Activated CD4-positive, alpha-beta T cell treated with anti-CD3 and anti-CD28 coated beads, Interleukin-2, amount 10 ng/mL, durations not matched to agents 7 days and 5 days (primary cell): ENCODE measurements at places on chromosomes 6 and 20.

DNA sequence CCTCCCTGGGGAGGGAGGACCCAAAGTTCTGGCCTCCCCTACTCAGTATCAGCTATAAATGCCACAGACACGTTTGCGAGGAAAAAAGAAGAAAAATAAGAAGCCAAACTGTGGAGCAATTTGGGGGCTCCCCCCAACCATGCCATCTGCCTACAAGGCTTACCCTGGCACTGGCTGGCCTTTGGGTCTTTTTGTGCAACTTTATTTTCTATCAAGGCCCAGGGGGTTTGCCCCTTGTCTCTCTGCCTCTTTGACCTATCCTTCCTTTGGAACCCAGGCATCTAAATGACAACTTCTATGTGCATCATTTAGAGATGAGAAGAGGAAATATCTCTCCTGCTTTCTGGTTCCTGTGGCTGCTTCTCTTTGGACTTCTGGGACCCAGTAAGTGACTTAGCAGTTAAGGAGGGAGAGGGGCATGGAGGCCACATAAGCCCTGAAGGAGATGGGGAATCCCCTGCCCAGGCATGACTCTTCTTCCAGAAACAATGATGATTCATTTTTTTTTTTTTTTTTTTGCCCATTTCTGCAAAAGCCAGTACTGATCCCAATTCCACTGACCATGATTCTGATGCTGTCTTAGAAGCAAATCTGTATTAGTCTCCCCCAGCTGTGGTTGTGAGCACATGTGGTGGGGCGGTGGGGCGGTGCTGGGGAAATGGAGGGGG lies at the start of gene MUC22:
Gene MUC22, plus strand, starts transcription at position 82 of the 668 bp plus-strand sequence. Its CDS starts 233 bp downstream, at position 315.
- no peak within 1 kb of the TSS for H3K4me3 ChIP-seq
- peaks cover 18% of the 10 kb centered on the region for H3K27me3 ChIP-seq
- H3K4me1 ChIP-seq: no peaks in the 10 kb centered on the region

- no peaks in the 10 kb centered on the region for H3K4me1 ChIP-seq
- H3K27me3 ChIP-seq: peaks cover 1% of the 10 kb centered on the region
- no peak for DNase-seq
Observed at GRCh38 chr6:134161041-134161440, 108.6 kb upstream of the SLC2A12 start.

GRCh38 chr6:24524805-24525204 lies 30.0 kb downstream of the ALDH5A1 start:
- H3K4me3 ChIP-seq: no peak overlapping the region
- H3K27ac ChIP-seq: no peak overlapping the region
- H3K27me3 ChIP-seq: no peaks in the 10 kb centered on the region
- peak; percentile 40 for DNase-seq
- no peaks in the 10 kb centered on the region for H3K36me3 ChIP-seq

- DNase-seq: no peak
- H3K27ac ChIP-seq: no peak overlapping the region
- H3K27me3 ChIP-seq: no peaks in the 10 kb centered on the region
- no peaks in the 10 kb centered on the region for H3K4me1 ChIP-seq
- no peak overlapping the region for H3K4me3 ChIP-seq
Observed at GRCh38 chr20:47708140-47708807, 77.0 kb downstream of the SULF2 start.

GRCh38 chr6:66161546-66162108 lies 454.6 kb upstream of the EYS start:
- no peaks in the 10 kb centered on the region for H3K4me1 ChIP-seq
- no peak for DNase-seq
- H3K4me3 ChIP-seq: no peak overlapping the region
- no peaks in the 10 kb centered on the region for H3K36me3 ChIP-seq
- no peak overlapping the region for H3K27ac ChIP-seq

DNA sequence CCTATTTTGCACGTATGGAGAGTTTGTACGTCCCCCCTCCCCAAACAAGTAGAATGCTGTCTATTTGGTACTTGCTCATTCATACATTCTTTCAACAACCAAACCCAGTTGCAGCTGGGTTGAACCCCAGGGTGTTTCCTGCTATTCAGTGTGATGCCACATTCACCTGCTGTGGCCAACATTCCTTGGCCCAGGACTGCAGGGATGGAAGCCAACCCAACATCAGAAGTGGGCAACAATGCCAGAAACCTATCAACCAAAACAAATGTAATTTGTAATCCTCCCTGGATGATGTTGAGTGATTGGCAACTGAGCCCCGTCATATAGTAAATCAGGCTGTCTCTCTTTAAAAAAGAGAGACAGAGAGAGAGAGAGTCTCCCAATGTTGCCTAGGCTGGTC lies 8.9 kb downstream of the NT5E start:
- H3K27ac ChIP-seq: no peak overlapping the region
- H3K4me3 ChIP-seq: no peak overlapping the region
- H3K4me1 ChIP-seq: peaks cover 67% of the 10 kb centered on the region
- DNase-seq: no peak
- H3K27me3 ChIP-seq: peaks cover 13% of the 10 kb centered on the region
- H3K36me3 ChIP-seq: peaks cover 5% of the 10 kb centered on the region
